ENCODE measurements at places on chromosomes 12 and 14.

DNA sequence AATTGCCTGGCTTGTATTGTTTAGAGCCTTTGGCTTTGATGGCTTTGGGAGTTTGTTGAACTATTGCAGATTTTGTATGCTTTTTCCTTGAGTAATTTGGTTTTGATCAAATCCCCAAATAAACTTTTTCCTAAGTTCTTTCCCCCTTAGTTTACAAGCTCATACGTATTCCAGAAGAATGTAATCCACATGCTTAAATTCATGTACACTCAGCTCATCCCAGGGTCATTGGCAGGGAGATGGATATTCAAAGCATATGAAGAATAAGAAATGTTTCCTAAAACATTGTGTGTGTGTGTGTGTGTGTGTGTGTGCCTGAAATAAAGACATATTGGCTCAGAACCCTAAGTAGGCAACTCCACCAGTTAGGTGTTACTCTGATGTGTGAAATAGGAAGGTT lies 89.4 kb downstream of the TMEM30B start:
- DNase-seq: no peak

GRCh38 chr14:88552876-88553275 lies 1.9 kb downstream of the PTPN21 start:
- DNase-seq: no peak

DNA sequence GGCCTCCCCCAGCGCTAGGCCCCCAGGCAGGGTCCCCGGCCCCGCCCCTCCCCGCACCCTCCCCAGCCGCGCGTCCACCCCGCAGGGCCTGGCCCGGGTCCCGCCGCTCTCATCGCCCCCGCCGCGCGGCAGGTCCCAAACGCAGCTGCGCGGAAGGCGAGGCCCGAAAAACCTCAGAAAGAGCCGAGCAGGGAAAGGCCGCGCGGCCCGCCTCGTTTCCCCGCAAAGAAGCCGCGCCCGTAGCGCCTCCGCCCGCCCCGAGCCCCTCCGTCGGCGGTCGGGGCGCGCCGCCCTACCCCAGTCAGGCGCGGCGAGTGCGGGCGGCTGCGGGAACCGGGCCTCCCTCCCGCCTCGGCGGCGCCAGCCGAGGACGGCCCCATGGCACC lies 324 bp downstream of the POLE start:
- DNase-seq: no peak

- DNase-seq: no peak
Measured at GRCh38 chr12:19230299-19230866, 100.8 kb downstream of the PLEKHA5 start.

GRCh38 chr12:105935106-105935505 lies 203.6 kb downstream of the NUAK1 start:
- DNase-seq: no peak

DNA sequence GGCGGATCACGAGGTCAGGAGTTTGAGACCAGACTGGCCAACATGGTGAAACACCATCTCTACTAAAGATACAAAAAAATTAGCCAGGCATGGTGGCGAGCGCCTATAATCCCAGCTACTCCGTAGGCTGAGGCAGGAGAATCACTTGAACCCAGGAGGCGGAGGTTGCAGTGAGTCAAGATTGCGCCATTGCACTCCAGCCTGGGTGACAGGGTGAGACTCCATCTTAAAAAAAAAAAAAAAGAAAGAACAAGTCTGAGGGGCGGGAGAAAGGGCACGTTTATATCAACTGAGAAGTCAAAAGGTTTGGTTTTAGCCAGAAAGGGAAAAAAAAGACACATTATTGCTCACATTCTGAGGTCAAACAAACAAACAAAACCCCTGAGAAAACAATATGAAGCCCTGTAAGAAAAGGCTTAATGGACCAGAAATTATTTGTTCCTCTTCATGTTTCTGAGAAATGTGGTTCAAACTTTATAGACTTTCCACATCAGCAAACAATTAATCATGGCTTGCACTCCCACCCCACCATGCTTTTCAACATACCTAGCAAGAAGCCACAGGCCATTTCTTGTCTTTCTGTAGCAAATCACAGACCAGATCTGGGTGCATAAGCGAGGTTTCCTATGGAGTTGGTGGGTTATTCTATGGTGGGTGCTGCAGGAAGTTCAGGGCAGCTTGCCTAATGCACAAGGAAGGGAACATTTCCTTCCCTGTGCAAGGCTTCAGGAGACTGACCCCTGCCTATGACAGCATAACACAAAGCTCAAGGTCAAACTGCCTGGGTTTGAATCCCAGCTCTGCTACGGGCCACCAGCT lies 80.1 kb downstream of the SSPN start:
- DNase-seq: no peak

DNA sequence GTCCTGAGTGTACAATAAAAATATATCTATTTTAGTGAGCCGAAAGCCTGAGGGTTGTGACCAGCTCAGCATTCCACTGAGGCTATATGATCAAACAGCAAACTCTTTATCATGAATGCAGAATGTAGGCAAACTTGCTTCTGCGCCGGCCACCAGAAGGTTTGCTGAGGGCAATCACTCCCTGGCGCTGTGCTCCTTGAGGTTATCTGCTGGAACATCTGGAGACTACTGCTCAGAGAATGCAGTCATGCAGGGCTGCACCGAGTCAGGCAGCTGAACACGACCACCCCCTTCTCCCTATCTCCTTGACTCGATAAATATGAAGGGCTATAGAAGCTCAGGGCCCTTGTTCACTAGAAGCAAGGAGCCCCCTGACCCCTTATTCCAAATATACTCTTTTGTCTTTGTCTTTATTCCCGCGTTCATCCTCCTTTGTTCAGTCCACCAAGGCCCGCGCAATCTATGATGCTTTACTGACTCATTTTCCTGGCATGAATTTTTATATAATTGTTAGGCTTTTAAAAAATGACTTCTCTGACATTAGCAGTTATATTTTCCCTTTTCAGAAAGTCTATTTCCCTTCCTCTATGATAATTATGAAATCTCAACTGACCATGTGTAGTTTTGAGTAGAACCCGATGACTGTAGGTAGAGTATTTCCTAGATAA lies 1089.3 kb downstream of the SLC16A7 start:
- DNase-seq: no peak

GRCh38 chr12:68428211-68428610 lies 96.0 kb upstream of the MDM1 start:
- no peak for DNase-seq

DNA sequence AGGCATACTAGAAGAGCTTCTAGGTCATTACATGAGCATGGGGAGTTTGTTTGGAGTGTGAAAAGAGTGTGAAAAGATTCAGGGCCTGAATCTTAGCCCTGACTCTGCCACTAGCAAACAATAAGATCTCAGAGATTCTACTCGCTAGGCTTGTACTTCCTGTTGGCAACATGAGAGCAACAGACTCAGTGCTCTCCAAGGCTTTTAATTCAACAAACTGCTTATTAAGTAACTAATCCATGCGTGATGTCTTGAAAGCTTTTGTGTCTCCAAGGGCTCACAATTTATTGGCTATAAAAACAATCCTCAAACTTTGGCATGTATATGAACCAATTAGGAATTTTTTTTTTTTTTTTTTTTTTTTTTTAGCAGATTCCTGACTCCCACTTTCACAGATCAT lies 105.1 kb downstream of the STXBP6 start:
- DNase-seq: no peak

DNA sequence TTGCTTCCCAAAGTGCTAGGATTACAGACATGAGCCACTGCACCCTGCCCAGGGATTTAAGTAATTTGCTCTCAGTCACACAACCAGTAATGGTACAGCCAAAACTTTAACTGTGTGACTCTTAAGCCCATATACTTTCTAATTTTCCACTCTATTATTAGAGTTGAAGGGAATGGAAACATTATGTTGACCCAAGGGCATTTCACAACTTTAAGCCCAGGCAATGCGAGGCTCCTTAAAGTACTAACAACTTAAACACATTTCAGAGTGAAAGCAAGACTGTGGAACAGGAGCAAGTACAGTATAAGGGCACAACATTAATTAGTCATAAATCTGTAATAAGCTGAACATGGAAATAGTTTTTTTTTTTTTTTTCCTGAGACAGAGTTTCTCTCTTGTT lies 39.8 kb downstream of the BAZ1A start:
- no peak for DNase-seq

GRCh38 chr14:102875652-102876051 lies 46.8 kb upstream of the AMN start:
- no peak for DNase-seq

GRCh38 chr12:24820872-24821271 lies 128.0 kb downstream of the BCAT1 start:
- DNase-seq: no peak

- DNase-seq: no peak
Measured at GRCh38 chr12:113546916-113547863, 75.5 kb upstream of the LHX5 start.

DNA sequence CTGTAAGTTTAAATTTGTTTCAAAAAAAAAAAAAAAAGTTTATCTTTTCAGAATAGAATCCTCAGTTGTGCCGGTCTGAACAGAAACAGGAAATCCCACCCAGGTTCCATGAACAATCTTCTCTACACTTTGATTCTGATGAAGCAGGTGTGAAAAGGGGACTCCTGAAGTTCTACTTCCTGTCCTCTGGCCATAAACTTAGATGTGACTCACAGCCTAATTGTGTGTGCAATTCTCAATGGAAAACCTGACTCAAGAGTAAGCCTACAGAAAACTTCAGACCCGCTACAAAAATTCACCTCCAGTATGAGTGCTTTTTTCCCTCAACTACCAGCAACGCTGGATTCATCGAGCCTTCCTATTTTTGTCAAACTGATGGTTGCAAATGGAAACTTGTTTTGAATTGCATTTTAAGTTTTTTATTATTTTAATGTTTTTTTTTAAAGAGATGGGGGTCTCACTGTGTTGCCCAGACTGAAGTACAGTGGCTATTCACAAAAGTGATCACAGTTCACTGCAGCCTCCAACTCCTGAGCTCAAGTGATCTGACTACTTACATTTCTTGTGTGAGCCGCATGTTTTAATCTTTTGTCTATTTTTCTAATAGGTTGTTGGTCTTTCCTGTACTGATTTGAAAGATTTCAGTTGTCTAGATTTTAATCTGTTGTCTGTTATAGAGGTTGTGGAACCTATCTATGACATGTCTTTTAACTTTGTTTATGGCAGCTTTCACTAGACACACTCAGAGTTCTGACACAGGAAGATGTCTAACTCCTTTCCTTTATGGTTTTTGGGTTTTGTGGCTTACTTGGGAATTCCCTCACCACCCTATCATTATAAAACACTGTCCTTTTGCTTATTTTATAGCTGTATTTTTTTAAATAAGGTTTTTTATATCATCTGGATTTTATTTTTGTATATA lies 37.6 kb downstream of the ATG14 start:
- DNase-seq: no peak

- no peak for DNase-seq
Measured at GRCh38 chr12:48687592-48687991, 5.6 kb upstream of the KANSL2 start.

DNA sequence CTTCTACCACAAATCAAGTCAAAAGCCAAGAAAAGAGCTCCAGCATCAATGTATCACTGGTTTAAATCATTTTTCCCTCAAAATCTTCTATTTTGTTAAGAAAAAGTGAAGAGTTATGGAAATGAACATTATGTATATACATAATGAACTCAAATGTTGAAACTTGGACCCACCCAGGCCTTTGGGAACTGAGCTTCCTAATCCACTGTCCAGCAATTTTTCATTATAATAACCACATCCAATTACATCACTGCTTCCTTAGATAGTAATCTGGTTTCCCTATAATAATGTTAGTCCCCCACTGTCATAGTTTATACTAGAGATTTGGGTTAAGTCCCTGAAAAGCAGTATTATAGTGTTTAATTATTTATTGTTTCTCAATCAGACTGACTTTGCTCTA lies 170.9 kb downstream of the PIK3C2G start:
- DNase-seq: no peak

DNA sequence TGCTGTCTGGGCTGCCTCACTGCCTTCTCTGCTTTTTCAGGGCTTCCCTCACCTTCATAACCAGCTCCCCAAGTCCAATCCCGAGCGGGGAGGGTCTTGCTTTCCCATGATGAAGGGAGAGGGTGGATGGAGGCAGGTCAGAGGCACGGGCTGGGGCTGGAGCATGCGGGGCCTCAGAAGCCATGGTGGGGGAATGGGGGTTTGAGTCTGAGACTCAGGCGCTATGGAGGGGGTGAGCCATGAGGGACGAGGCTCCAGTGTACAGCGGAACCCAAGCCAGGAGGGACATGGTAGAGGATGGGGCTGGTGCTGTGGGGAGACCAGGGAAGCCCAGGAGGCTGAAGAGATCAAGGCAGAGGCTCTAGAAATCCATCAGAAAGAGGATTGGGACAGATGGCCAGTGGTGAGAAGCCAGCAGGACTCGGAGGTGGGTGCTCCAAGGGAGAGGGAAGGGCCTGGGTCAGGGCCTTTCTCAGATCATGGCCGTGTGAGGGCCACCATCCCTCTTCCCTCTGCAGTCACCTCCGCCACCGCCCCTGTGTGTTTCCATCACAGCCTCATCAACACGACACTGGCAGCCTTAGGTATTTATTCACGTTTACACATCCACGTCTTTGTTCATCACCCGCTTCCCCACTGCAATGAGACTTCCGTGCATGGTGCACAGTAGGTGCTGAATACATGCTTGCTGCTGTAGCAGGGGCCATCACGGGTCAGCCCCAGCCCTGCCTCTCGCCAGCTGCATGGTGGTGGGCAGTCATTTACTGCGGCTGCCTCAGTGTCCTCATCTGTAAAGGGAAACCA lies 144.7 kb downstream of the ADGRD1 start:
- DNase-seq: no peak

GRCh38 chr14:73248108-73248868 lies 11.0 kb downstream of the PAPLN start:
- DNase-seq: no peak

GRCh38 chr12:104701301-104701700 lies 244.6 kb downstream of the CHST11 start:
- DNase-seq: no peak

DNA sequence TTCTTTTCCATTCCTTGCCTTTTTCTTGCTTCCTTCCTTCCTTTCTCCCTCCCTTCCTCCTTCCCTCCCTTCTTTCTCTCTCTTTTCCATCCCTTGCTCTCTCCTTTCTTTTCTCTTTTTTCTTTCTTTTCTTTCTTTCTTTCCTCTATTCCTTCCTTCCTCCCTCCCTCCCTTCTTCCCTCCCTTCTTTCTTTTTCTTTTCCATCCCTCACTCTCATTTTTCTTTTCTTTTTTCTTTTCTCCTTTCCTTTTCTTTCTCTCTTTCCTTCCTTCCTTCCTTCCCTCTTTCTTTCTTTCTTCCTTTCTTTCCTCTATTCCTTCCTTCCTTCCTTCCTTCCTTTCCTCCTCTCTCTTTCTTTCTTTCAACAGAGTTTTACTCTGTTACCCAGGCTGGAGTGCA lies 35.1 kb upstream of the PPP4R3A start:
- DNase-seq: no peak

DNA sequence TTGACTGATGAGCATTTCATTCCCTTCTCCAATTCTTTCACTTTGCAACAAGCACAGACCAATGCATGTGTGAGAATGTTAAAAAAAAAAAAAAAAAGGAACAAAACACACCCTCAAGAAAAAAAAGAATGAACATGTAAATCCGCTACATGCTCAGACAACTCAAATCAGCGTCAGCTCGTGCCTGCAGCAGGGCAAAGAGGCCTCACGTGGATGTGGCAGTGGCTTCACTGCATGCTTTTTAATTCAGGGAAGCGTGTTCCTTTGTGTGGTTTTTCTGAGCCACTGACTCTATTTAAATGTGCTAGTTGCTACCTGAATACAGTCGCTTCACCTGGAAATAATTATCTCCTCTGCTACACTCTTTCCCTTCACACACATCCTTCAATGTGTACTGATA lies 55.1 kb downstream of the PPP1R36 start:
- no peak for DNase-seq

Data from SK-N-MC (cell line).